ENCODE measurements at places on chromosomes 4 and X.
A peak's percentile ranks its signal among the peaks of the same experiment; 100 is the strongest.

DNA sequence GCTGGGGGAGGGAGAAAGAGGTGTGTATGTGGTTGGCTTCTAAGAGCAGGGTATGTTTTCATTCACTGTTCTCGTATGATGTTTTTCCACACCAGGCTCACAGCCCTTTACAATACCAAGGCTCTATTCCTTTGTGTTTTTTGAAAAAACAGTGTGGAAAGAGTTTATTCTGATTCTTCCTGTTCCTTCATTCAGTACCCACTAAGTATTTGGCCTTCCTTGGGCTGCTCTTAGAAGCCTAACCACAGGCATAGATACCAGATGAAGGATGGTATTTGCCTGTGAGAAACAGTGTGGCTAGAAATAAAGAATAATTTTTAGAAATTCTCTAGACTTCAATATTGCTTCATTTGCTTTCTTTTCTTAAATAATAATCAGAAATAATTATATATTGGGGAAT lies 518.0 kb upstream of the DIPK2B start:
- DNase-seq, result no peak

- no peak for DNase-seq
These were observed 694.0 kb downstream of the KCTD8 start for GRCh38 chr4:43754566-43754965.

DNA sequence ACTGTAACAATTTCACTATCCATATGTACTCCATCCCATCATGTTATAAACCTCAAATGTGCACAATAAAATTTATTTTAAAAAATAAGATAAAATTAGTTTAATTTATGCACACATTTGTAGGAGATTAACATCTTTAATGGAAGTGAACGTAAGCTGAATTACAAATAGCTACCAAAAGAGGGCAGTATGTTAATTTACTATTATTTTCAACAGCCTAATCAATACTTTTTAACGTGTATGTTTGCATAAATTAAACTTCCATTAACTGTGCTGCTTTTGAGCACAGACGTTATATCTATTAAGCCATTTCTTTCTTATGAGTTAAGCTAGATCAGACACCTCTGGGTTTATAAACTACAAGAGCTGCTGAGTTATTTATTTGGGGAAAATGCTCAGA lies 56.5 kb upstream of the PHKA2 start:
- no peak for DNase-seq

- DNase-seq, result peak; percentile 4
These were observed 545.2 kb downstream of the C4orf33 start for GRCh38 chr4:129641179-129641578.

DNA sequence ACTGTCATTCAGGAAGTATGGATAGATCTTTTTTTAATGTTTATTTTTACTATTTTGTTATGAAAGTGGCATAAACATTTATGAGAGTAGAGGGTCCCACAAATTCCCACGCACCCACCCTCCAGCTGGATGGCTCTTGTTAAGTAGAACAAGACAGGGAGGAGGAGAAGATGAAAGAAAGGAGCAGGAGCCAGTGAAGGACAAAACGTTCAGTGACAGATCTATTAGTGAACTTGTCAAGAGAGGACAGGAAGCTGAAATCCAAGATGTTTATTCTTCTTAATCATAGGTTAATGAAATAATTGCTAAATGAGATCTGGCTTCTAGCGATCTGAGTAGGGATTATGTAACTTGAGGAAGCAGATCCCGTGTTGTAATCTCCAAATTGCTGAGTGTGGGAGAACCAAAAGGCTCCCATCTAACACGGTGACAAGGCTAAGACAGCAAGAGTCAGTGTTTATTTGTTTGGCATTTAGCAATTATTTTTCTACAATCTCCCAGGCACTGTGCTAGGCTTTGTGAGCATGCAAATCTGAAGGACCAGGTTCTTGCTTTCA lies 162.5 kb downstream of the SHROOM3 start:
- DNase-seq, result no peak

Data from NCI-H510A treated with DMSO at 0.1 percent for 48 hours (cell line).